ENCODE measurements at places on chromosomes 12 and 14.
A peak's percentile ranks its signal among the peaks of the same experiment; 100 is the strongest.

DNA sequence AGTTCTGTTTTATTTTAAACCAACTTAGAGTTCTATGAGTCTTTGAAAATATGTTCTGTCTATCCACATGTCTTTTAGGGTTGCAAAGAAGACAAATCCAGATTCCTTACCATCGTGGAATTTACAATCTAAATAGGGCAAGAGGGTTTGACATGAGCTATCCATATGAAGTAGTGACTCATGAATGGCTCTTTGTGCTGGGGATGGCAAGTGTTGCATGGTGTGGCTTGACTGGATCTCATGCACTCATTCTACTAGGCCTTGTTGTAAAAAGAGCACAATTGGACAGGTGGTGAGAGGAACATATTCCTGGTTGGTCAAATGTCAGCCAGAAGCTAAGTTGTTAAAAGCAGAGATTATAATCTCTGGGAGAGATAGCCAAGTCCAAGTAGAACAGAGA, 509.1 kb downstream of the DIO2 start:
- no peak for DNase-seq

DNA sequence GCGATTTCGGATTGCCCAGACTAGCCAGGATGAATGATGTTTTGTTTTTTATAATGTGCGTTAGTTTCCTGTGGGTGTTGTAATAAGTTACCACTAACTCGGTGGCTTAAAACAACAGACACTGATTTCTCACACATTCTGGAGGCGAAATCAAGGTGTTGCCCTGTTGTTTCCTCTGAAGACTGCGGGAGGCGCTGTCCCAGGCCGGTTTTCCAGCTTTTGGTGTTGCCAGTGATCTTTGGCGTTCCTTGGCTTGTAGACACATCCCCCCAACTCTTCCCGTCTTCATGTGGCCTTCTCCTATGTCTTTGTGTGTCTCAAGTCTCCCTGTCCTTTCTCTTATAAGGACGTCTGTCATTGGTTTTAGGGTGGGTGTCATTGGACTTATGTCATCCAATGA, 267.7 kb downstream of the AACS start:
- DNase-seq: no peak

GRCh38 chr12:14913381-14913781, 25.0 kb downstream of the ERP27 start:
- DNase-seq: peak; percentile 31

DNA sequence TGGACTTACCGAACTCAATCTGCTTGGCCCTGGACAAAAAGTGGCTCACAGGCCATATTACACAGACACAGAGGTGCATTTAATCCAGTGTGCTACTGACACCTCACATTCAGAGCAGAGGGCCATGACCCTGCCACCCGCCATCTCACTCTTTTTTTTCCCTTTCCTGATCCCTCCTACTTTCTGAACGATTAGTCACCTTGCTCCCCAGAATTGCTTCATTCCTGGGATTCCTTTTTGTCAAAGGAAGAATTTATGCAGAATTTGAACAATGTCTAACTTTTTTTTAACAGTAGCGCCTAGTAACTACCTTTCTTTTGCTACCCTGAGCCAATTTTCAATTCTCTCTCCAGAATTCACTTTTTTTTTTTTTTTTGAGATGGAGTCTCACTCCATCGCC, 4.6 kb downstream of the PKP2 start:
- no peak for DNase-seq

- DNase-seq: no peak
Observed at GRCh38 chr12:49750027-49750995, 9.0 kb downstream of the TMBIM6 start.

DNA sequence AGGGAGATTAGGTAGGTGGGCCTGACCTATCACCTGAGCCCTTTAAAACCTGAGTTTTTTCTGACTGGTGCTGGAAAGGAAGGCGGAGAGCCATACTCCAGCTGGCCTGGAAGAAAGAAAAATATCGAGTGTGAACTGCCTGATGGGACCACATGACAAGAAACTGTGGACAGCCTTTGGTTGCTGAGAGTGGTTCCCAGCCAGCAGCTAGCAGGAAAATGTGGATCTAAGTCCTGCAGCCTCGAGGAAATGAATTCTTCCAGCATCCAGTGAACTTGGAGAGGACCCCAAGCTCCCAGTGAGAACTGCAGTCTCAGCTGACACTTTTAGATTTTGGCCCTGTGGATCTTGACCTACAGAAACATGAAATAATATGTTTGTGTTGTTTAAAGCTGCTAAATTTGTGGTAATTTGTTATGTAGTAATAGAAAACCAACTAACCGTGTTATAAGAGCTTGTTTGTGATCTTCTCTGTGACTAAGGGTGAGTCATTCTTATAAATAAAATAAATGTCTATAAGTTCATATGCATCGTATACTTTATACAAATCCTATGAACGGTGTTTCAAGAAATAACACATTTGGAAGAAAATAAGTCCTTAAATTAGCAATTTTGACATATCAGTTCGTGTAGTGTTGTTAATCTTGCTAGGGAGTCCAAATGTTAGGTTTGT, 359.6 kb downstream of the BMP4 start:
- DNase-seq: no peak

DNA sequence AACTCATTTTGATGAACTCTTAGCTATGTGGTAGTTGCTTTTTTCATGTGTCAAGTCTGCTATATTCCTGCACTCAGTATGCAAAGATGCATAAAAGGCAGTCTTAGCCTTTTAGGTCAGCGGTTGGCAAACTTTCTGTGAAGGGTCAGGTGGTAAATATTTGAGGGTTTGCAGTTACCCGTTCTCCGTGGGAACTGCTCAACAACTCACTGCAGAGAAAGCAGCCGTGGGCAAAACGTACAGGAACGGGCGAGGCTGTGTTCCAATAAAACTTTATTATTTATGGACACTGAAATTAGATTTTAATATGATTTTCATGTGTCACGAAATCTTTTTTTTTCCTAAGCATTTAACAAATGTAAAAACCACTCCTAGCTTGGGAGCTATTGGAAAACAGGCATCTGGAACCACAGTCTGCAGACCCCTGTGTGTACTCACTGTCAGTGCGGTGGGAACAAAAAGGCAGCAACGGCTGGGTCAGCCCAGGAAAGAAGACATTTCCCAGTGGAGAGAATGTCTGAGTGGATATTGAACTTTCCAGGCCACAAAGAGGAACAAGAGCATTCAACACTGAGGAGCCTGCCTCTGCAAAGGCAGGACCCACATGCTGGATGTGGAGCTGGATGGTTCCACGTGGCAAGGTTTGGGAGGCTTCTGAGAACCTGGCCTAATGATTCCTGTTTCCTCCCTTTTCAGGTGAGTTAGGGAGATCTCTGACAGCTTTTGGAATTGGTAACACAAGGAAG, 3.5 kb upstream of the ACACB start:
- peak; percentile 42 for DNase-seq

GRCh38 chr14:101828046-101828445, 66.5 kb downstream of the PPP2R5C start:
- no peak for DNase-seq

GRCh38 chr12:49201595-49202295, 12.9 kb upstream of the TUBA1A start:
- DNase-seq: no peak

DNA sequence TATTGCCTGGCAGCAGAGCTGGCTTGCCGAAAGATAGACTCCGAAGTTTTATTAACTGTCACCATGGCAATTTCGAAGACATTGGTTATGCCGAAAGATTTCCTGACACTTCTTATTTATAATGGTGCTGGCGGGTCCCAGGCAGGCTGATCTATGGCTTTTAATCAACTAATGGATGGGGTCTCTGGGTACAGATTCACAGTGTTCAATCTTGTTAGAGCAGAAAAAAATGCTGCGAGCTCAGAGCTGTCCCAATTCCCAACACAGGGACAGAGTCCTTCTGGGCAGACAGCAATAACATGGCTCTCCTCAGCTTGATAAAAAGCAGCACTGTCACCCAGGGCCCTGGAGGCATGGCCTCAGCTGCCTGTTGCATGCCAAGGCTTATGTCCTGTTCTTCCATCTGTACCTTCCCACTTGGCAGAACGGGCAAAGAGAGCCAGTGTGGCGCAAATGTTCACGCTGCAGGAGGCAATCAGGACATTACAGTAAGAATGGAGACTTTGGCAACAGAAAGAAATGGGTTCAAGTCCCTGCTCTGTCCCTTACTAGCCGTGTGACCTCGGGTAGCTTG, 228.2 kb upstream of the PWP1 start:
- DNase-seq: no peak

- no peak for DNase-seq
Observed at GRCh38 chr12:8697120-8697475, 693 bp upstream of the RIMKLB start.

DNA sequence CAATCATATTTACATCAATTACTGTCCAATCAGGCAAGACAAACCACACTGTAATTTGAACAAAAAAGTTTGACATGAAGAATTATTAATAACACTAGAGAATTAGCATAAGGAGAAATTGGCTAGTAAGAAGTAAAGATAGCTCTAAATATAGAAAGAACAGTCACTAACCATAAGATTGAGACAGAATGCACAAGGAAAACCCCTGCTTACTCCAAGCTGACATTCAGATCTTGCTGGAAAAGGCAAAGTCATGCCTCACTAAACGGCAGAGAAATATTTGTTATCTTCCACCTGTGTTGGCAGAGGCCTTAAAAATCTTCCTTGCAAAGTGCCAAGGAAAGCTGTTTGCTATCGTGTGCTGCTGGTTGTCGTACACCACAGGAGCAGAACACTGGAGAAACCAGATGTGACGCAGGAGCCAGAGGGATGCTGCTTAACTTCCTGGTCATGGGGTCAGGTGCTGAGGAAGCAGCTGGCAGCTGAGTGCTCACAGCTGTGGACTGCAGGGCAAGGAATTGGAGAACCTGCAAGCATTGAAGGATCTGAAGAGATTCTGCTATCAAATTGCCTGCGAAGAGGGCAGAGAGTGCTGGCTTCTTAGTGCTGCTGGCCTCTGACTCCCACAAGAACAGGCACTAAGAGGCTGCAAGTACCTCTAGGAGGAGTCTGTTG, 1323.3 kb downstream of the LRFN5 start:
- peak; percentile 25 for DNase-seq

DNA sequence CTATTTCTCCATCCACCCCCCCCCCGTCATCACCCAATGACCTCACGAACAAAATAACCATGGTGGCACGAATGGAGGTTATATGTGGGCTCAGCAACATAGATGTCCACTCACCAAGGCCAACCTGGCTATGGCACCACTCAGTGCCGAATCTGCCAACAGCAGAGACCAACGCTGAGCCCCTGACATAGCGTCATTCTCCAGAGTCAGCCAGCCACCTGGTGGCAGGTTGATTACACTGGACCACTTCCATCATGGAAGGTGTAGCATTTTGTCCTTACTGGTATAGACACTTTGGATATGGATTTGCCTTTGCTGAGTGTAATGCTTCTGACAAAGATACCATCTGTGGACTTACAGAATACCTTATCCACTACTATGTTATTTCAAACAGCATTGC, 24.2 kb upstream of the DYRK2 start:
- DNase-seq: no peak

DNA sequence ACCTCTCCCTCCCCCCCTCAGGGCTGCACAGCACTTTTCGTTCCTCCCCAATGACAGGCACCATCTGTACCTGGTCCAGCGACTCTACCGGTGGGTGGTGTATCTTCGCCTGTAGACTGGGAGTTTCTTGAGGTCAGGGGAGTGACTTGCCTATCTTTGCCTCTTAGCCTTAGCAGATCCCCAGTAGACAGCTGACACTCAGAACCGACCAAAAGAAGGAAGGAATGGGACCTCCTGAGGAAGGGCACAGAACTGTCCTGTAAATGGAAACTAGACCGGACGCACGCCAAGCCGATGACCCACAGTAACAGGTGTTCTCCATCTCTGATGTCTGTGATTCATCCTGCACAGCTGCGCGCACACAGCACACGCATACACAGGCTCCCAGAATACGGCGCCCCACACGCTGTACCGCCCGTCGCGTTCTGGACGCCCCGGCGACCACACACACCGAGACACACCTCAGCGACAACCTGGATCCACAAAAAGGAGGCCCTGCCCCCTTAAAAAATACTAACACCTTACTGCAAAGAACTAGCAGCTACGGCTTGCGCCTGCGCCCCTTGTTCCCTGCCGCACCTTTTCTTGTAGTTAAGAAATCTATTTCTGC, 673 bp upstream of the TTC9 start:
- DNase-seq: no peak

- no peak for DNase-seq
Observed at GRCh38 chr12:124867401-124867930, 3.8 kb upstream of the SCARB1 start.

All from tibial artery (tissue), 4 donors.